ENCODE measurements at places on chromosomes 1 and 21.

DNA sequence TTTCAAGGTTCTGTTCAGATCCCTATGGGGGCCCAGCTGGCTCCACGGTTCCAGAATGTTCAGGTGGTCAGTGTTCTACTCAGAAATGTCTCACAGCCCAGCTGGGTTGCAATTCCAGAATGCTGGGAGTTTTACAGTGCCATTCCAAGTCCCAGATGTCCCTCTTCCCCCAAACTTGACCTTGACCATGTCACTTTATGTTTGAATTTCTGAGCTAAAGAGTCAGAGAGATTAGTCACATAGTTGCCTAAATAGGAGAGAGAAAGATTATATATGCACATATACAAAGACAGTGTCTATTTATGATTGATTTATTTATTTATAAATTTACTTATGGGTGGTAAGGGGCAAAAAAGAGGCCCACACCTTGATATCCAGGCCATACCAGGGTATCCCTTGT, 2.5 kb downstream of the GPR3 start:
- no peak for DNase-seq

GRCh38 chr1:17648457-17649145, 106.5 kb upstream of the ACTL8 start:
- no peak for DNase-seq

GRCh38 chr1:8562222-8562621, 244.3 kb downstream of the SLC45A1 start:
- DNase-seq: no peak

GRCh38 chr1:104092698-104093097, 343.0 kb downstream of the AMY1C start:
- DNase-seq: no peak

DNA sequence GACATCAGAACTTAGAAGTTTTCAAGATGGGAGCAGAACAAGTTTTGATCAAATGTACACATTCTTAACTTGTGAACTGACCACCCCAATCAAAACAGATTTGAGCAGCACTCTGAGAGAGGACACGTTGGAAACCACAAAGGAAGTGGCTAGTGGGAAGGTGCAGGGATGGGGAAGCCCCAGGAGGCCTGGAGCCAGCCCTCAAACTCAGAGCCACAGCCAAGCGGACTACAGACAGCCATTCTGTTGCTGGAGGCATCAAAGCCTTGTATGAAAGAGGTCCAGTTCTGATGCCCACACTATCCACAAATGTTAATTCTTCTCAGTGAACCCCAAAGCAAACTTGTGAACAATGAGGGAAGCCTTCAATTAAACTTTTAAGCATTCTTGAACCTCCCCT, 143.6 kb upstream of the RAB4A start:
- no peak for DNase-seq

GRCh38 chr21:43956670-43957035, 55.5 kb upstream of the TRAPPC10 start:
- DNase-seq: no peak

- no peak for DNase-seq
These were observed 21.8 kb upstream of the GPR153 start for GRCh38 chr1:6282577-6283270.

GRCh38 chr1:156111355-156111962, 3.1 kb upstream of the LMNA start:
- DNase-seq: no peak

- DNase-seq: no peak
These were observed 43.6 kb upstream of the BMP8B start for GRCh38 chr1:39832294-39832693.

GRCh38 chr21:19541602-19542001, 1138.0 kb upstream of the TMPRSS15 start:
- DNase-seq: no peak

GRCh38 chr1:54347955-54348699, 58.1 kb downstream of the SSBP3 start:
- DNase-seq: no peak

- DNase-seq: peak; percentile 97
These were observed at the start of gene AGTRAP for GRCh38 chr1:11735854-11736745. AGTRAP (plus strand) TSS chr1:11736136; CDS start chr1:11736209, 73 bp downstream.

GRCh38 chr1:109979489-109980091, 5.0 kb upstream of the AHCYL1 start:
- DNase-seq: peak; percentile 60

- DNase-seq: no peak
These were observed 12.6 kb upstream of the OR6N2 start for GRCh38 chr1:158793604-158794003.

- no peak for DNase-seq
These were observed 111.9 kb upstream of the SLC44A3 start for GRCh38 chr1:94708299-94708685.

DNA sequence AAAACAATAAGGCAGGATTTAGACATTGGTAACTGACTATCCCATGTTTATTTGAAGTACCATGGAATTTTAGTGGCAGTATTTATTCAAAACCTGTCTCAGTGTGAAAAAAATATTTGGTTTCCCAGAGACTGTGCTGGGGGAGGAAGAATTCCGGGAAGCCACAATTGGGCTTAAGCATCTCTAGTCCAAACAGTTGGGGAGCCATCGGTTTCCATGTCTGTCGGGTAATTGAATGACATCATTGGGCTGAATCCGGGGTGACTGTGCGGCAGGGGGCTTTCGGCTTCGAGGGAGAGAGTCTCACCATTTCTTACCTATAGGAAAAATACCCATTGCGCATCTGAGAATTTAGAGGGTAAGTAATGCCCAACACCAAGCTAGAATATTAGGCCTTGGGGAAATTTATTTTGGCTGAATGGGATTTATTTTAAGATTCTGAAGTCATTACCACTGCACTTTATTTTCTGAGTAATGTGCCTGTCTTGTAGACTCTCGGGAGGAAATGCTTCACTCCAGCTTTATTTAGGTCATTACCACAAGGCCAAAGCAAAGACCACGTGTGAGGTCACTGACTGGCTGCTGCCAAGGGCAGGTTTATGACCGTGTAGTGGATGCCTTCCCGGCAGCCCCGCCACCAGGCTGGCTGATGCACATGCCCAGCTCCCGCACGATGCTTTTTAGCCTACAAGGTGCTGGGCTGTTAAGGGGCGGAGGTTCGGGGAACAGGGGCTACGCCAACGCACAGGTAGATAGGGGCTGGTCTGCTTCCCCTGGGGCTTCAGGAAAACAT, 23.1 kb upstream of the UMODL1 start:
- peak; percentile 50 for DNase-seq

- no peak for DNase-seq
These were observed 75.1 kb downstream of the ARHGEF10L start for GRCh38 chr1:17614586-17614985.

DNA sequence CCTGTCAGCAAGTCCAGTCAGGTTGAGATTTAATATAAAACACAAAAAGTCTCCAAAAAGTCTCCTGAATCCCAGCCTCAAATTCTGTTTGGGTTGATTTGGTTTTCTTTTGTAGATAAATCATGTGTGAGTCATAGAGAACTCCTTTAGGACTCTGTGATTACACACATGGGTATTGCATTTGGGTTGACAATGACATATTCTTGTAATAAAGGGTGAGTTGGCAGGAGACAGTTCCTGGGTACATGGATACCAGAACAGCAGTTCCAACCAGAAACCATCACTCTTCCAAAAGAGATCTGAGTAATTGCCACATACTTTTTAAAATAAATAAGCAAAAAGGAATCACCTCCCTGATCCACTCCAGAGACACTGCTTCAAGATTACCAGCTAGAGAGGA, 8.9 kb downstream of the CR2 start:
- no peak for DNase-seq

- no peak for DNase-seq
These were observed 40.6 kb upstream of the MARK1 start for GRCh38 chr1:220487297-220487820.

DNA sequence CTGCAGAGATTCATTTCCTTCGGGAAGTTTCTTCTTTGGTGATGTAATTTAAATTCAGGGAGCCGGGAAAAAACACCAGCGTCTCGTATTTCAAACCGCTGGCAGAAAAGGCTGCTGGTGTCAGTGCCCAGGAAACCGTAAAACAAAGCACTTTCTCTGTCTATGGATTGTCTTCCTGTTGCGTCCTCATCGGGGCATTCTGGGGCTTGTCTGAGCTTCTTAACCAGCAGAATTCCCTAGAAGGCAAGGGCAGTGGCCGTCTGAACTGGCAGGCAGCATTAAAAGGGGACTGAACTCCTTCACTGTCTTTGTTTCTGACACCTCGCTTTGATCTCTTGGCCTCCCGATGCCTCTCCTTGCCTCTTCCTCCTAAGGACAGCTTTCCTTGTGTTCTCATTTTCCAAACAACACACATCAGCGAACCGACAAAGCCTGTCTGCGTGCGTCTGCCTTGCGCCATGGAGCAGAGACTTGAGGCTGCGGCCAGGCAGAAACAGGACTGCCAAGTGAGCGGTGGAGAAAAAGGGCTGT, 391.6 kb upstream of the VAMP3 start:
- DNase-seq: no peak

GRCh38 chr1:67572594-67573221, 112.3 kb upstream of the GADD45A start:
- DNase-seq: no peak

GRCh38 chr1:88140325-88140724, 543.7 kb upstream of the PKN2 start:
- DNase-seq: no peak

- no peak for DNase-seq
These were observed 62.1 kb upstream of the ZNF326 start for GRCh38 chr1:89932598-89933364.

DNA sequence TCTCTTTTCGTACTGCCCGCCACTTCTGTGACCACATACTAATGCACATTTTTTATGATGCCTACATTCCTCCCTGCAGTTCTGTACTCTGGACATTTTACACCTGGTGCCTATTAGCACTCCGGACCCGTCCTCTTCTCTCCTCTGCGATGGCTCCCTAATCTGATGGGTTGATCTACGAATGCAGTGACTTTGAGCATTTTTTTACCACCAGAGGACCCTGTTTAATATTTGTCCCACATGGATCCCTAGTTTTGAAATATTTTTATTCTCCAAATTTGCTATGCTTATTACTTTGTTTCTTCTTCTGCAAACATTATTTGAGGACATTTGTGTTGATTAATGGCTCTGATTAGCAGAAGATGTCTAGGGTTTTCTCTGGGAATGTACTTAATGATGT, 5.2 kb downstream of the PPFIA4 start:
- DNase-seq: no peak

- no peak for DNase-seq
These were observed 5.8 kb upstream of the IKBKE start for GRCh38 chr1:206464456-206464964.
